Occipital lobe (tissue), 3 donors: ENCODE measurements at places on chromosomes 2 and 18. TPM values are rescaled to one million over a fixed set of nuclear protein-coding genes. Genes with fewer than 3 reads are reported as not detected.

OSBPL6 gene
- total RNA-seq = 22.3 TPM

GRCh38 chr2:112614201-112614840, 29.9 kb downstream of the CHCHD5 start:
- no peak for DNase-seq

DNA sequence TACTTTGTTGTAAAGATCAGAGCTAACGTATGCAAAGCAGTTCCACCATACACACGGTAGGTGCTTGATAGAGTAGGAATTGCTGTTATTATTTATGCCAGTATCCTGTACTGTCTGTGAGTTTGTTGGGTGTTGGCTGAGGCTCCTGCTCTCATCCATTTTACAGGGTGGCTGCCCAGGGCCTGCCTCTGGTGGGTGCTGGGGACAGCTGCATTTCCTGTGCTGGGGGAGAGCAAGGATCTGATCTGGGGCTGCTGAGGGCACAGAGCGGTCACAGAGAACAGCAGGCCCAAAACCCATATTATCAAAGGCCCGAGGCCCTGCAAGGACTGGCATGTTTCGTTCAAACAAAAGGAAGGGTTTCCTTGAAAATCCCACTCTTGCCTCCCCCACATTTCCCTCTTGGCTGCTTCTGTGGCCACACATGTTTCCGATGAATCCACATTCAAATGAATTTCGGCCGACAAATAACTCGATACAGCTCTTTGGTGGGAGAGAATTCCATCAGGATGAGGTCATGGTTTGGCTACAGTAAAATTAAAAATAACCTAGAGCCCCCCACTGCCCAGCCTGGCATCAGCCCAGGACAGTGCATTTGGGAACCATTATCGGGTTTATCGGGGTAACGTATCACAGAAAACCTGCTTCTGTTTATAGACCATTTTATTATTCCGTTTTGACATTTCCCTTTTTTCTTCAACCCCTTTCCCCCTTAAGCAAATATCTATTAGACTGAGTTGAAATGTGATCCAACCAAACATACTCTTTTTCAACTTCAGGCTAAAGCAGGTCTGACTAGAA, 143.4 kb downstream of the CYRIA start:
- DNase-seq = no peak

DNA sequence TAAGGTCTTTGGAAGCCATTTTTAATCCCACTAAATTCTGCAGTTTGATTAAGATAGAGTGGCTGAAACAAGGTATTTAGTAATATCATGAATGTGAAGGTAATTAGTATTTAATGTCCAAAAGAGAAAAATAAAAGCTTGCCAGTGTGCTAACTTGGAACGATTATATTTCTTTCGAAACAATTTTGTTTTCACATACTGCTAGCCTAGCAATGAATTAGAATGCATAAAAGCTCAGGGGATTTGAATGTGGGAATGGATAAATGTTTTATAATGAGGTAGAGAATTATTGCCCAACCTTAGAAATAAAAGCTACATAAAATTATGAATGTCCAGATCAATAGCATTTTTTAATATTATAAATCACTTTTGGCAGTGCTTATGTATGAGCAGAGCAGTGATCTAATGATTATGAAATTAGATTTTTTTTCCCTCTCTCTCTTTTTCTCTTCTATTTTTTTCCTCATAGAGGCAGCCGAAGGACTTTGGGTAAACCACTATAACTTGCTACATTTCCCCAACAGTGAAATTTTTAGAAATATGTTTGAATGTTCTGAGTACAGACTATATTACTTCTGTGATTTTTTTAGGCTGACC, 75.5 kb downstream of the PLCL1 start:
- DNase-seq = no peak

GRCh38 chr2:238593236-238593635, 166.5 kb downstream of the ASB1 start:
- no peak for DNase-seq

- no peak for DNase-seq
Measured at GRCh38 chr2:186456941-186457340, 29.1 kb upstream of the ZC3H15 start.

DNA sequence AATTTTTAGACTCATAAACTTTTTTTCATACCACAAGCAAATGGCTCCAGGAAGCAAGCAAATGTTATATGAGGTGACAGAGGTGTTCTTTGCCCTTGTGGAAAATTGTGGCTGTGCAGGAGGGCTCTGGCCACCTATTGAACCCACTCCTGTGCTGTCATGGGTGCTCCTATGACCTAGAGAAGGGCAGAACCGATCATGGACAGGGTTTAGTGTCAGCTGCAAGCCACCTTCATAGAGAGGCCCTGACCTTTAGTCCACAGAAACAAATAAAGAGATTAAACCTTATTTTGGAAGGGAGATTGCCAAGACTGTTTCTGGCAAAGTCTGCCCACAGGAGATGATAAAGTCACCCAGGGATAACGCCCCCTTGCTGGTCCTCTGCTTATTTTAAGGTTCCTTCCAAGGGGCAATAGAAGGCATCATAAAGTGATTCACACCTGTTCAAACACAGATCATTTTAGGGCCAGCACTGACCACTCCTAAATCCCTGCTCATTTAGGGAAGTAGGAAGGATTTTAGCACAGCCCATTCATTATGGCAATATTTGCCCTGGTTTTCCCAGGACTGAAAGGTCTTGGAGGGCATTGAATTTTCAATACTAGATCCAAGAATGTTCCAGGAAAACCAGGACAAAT, 26.1 kb upstream of the STAT4 start:
- no peak for DNase-seq

DNA sequence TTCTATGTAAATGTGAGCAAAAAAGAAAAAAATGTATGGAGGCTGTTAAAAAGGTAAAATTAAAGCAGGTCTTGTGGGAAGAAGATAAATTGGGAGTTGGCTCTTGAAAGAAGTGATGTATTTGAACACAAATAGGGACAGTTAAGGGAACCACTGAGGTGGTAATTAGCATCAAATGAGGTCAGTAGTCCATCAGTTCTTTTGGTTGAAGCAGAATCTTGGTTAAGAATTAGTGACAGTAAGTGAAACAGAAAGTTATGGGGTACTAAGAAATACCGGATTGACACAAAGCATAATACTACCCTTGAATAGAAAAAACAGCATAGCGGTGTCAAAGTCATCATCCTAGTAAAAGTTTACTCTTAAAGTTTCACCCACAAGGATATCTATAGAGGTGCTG, 352.6 kb upstream of the VRK2 start:
- no peak for DNase-seq

DNA sequence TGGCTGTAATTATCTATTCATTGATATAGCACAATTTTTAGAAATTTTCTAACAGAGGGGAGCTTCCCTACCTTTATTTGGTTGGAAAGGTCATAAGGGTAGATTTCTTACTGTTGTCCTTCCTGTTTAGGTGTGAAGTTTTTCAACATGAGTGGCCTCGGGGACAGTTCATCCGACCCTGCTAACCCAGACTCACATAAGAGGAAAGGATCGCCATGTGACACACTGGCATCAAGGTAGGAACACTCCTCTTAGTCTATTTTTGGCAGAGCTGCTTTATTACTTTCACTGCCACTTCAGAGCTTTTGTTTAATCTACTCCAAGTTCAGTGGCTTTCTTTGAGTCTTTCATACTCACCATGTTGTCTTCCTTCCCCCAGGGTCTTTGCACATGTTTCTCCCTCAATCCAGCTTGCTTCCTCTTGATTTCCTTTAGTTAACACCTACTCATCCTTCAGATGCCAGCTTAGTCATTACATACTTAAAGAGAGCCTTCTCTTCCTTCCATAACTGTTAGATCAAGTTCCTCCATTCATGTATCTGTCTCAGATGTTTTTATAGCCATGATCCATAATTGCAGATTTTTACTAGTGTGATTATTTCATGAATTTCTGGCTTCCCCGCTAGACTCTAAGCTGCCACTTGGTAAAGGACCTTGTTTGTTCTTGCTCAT, 134.5 kb downstream of the PTRHD1 start:
- no peak for DNase-seq

PRSS56 gene
- not detected for total RNA-seq

DNA sequence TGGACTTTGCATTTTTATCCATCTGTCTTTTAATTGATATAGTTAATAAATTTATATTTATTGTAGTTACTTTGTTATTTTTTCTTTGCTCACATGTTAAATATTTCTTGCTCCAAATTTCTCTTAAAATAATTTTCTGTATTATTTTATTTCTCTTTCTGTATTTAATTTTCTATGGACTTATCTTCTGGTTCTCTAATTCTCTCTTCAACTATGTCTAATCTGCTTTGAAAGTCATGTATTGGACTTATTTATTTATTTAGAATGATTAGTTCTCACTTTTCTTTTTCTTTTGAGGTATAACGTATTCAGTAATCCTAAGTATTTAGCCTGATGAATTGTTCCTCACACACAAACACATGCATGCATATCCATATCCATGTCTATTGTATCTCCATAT, 53.1 kb downstream of the ASB1 start:
- no peak for DNase-seq

DNA sequence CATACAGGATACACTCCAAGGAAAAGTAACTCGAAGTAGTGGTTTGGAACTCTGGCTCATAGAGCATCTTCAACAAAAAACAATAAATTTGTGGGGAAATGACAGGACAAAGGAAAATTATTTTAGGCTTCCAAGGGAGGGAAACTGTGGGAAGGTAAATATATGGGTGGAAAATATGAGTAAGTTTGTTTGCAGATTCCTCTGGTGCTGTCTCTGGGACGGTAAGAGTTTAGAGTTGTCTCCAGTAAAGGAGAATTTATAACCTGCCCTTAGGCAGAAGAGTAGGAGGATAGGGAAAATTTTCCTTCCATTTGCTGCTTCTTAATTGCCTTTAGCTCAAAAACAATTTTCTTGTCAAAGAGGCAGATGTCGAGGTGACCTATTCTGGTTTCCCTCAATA, 19.3 kb downstream of the HNMT start:
- no peak for DNase-seq

TYMS gene
- 2.0 TPM for total RNA-seq

GRCh38 chr2:228725031-228725430, 543.5 kb upstream of the SPHKAP start:
- no peak for DNase-seq

- no peak for DNase-seq
Measured at GRCh38 chr2:223057569-223057968, 5.6 kb downstream of the KCNE4 start.

DNA sequence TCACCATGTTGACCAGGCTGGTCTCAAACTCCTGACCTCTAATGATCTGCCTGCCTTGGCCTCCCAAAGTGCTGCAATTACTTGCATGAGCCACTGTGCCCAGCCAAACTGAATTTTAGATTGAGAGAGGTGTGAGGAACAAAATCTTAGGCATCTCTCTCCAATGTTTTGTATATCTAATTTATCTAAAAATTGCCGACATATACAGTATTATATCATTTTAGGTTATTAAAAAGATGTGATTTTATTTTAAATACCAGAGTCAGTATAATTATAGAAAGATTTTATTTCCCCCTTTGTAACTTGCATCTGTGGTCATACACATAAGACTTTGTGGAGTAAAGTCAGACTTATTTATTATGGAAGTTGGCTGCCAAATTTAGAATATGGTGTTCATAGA, 10.1 kb downstream of the PMS1 start:
- DNase-seq = no peak

SOX11 gene
- total RNA-seq = 413 TPM

- DNase-seq = no peak
Measured at GRCh38 chr2:98084151-98084868, 2.7 kb upstream of the VWA3B start.

ITGA4 gene
- 8.7 TPM for total RNA-seq

DNA sequence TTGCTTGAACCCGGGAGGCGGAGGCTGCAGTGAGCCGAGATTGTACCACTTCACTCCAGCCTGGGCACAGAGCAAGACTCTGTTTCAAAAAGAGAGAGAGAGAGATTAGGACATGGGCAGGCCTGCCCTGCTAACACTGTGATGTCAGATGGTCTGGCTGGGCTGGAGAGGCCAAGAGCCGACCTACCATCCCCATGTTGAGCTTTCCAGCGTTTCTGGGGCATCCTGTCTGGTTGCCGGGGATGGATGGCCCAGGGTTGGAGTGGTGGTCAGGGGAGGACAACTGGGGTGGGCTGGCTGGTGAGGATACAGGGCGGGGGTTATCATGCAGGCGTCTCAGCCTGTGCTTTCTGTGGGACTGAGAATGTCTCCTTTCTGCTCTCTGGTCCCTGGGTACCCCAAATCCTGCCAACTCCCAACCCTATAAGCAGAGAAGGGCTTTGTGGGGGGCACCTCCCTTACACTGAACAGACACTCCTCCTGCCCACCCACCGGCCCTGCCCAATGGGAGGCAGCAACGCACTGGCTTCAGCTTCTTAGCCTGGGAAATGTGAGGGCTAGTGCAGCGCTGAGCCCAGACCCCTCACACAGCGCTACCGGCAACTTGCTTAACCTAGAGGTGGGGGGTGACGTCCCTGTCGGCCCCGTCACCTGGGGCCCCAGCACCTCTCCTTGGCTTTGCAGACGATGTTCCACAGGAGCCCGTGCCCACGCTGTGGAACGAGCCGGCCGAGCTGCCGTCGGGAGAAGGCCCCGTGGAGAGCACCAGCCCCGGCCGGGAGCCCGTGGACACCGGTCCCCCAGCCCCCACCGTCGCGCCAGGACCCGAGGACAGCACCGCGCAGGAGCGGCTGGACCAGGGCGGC, 5.4 kb downstream of the SNORC start:
- no peak for DNase-seq

ABCB11 gene
- total RNA-seq = 0.16 TPM

DNA sequence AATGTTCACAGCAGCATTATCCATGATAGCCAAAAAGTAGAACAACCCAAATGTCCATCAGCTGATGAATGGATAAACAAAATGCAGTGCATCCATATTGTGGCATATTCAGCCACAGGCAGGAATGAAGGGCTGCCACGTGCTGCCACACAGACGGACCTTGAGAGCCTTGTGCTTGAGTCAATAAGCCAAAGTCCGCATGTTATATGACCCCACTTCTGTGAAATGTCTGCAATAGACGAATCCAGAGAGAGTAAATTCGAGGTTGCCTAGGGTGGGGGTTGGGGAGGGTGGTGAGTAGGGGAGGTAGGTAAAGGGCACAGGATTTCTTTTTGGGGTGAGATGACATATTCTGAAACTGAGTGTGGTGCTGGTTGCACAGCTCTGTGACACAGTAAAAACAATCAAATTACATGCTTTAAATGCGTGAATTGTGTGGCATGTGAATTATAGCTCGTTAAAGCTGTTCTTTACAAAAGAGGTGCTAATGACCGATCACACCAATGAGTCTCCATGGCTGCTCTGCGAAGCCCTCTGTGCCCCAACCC, 38.9 kb upstream of the LDLRAD4 start:
- no peak for DNase-seq

GRCh38 chr2:61700464-61700863, 153.4 kb downstream of the FAM161A start:
- DNase-seq = no peak
